Stimulated activated CD4-positive, alpha-beta T cell treated with anti-CD3 and anti-CD28 coated beads, Interleukin-4, amount 100 ng/mL, for 4 hours (primary cell): ENCODE measurements at places on chromosomes 5 and 9.

DNA sequence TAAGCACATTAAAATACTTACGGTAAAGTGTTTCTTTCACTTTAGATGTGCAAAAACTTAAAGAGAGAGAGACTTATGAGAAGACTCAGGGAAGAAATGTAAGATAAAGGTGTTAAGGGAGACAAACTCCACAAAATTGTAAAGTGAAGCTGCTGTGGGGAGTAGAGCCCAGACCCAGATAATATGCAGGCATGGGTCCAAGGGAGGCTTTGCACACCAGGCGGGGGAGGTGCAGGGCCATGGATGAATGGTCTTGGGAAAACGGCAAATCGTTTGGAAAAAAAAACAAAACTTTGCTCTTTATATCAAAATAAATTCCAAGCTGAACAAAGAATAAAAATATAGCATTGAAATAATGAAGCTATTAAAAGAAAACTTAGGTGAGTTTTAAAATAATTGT is 9.1 kb downstream of the SYK start:
- no peak for DNase-seq

GRCh38 chr5:133526368-133526767 is 86.0 kb downstream of the FSTL4 start:
- no peak for DNase-seq

GRCh38 chr5:55853818-55854217 is 2.7 kb downstream of the IL31RA start:
- DNase-seq = no peak

GRCh38 chr9:20043035-20043434 is 254.2 kb upstream of the SLC24A2 start:
- peak; percentile 6 for DNase-seq

GRCh38 chr9:72858089-72858912 is 94.6 kb downstream of the ALDH1A1 start:
- no peak for DNase-seq

- DNase-seq = no peak
Measured at GRCh38 chr9:129258823-129259301, 80.8 kb upstream of the IER5L start.

- DNase-seq = no peak
Measured at GRCh38 chr5:103264508-103264907, 5.9 kb downstream of the MACIR start.

DNA sequence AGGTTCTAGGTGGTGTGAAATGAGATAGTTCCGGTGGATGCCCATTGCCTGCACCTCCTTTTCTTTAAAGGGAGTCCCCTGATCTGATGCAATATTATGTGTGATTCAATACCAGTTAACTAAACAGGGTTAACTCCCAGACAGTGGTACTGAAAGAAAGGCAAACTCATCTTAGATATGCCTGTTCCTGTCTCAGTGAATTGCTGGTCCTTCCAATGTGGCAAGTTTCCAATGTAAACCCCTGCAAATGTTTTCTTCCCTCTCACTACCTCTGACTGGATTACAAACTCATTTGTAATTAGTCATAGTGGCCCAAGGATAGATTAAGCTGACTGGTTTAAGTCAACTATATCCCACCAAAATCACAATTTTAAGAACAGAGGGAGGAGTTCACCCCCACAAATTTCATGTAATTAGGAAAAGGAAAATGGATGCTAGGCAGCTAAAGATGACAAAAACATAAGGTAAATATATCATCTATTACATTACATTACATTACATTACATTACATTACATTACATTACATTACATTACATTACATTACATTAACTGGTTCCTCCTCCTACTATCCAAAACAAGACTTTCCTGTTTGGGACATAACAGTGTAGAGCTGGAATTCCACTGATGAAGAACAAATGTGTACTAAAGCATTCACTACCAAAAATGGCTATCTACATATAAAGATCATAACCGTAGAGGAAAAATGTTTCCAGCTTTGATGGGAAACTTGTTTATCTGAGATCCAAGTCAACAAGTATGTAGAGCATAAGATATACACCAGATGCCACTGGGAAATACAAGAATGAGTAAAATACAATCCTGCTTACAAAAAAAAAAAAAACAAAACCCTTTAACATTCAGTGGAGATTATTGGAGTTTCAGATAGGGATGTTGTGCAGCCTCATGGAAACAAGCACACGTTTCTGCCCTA is 121.5 kb upstream of the SNX2 start:
- no peak for DNase-seq

GRCh38 chr9:72150661-72151060 is 1.4 kb downstream of the GDA start:
- no peak for DNase-seq

DNA sequence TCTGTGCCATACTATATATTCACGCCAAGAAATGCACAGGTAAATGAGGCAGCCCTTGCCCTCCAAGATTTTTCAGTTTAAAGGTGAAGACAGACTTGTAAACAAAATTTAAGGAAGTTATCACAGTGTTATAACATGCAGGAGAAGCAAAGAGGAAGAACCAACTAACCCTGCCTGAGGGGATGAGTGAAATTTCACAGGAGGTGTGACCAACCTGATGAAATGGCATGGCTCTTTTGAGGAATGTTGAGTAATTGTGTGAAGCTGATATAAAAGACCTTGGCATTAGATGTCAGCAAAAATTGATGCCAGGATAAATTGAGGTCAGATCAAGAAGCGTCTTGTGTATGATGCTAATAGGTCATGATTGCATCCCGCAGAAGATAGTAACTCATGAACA is 86.5 kb downstream of the HCN1 start:
- no peak for DNase-seq

DNA sequence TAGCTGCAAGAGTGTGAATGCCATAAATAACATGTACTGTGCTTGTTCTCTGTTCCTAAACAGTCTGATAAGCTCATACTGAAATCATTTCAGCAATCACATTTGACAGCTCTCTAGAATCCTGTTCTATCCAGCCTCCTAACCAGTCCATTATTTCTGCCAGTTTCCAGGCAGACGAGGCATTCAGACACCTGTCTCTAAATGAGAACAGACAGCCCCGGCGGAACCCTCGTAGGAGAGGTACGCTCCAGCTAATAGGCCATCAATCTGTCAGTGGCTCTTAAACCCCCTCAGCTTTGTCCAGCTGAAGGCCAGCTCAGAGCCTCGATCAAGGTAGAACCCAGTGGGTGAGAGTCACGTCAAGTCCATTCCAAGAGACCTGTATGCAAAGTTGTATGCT is 272.3 kb downstream of the GLIS3 start:
- DNase-seq = no peak

DNA sequence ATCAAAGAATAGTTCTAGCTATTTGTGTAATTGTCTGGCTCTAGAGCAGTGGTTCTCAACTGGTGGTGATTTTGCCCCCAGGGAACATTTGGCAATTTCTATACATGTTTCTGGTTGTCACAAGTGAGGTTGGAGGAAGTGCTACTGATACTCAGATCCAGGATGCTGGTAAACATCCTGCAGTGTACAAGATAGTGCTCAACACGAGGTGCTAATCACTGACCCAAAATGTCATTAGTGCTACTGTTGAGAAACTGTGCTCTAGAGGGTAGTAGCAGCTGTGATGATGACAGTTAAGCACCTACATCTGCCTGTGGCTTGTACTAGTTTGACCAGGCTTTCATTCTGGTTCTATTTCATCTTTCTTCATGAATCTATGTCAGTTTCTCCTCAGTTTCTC is 22.1 kb downstream of the LRRC19 start:
- DNase-seq = no peak

DNA sequence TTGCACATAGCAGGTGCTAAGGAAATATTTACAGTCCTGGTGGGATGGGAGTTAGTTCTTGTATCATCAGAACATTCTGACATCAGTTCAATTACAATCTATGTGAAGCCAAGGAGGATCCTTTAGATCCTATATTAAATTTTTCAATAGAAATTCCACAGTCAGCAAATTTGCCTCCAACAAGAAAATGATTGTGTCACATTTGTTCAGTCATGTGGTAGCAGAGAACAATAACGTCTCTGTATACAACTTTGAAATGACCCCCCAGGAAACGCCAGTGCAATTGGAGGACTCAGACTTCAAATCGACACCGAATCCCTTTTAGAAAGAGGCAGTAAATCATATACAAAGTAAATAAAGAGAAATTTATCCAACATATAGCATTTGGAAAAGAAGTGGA is 392.1 kb downstream of the DTWD2 start:
- no peak for DNase-seq

DNA sequence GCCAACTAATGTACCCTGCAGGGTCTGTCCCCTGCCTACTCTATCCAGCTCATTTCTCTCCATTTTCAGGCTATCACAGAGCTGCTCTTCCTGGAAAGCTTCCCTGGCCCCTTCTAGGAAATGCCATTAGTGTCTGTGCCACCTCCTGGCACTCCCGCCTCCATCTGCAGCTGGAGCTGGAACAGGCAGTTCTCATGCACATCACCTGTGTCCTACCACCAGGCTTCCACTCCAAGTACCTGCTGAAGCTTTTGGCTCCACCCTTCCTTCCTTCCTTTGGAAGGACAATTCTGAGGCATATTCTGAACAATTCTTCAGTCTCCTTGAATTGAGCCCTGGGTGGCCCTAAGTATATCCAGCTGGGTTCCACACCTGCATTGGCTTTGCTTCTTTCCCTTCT is 156.2 kb upstream of the ZNF618 start:
- no peak for DNase-seq

DNA sequence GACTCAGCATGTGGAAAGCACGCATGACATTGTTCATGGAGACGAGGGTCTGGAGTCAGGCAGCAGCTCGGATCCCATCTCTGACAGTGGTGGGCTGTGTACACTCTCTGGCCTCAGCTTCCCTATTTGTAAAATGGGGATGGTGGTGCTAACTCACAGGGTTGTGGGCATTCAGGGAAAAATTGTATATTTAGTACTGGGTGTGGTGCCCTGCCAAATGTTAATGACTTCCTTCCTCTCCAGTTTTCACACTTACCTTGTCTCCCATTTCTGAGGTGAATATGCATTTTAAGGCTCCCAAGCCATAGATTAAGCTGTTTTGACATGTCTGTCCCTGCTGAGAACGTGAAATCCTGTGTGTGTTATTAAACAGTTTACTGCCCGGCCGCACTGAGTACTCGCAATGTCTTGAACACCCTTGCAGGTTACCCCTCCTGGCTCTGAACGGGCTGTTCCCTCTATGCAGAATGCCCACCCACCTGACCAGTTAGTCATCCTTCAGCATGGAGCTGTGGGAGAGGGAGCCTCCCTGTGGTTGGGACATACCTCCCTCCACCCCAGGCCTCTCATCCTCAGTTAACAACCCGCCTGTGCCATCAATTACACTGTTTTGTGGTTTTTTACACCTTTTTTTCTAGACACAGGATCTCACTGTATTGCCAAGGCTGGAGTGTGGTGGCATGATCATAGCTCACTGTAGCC is 25.8 kb downstream of the TJP2 start:
- DNase-seq = no peak

- no peak for DNase-seq
Measured at GRCh38 chr5:111061618-111062017, 9.9 kb upstream of the TSLP start.

DNA sequence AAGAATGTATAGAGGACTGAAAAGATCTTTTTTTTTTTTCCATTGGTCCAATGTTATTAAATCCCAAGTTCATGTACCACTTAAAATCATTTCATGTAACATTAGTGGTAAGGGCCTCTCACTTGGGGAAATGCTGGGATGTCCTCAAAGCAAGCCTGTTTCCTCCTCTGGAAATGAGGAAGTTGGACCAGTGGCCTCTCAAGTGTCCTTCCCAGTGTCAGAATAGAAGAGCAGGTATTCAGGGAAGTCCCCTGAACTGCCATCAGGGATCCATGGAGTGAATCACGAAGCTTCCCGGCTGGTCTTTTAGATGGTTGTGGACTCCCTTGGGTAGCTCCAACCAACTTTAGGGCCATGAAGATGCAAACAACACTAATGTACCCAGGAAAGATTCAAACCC is 55.2 kb upstream of the AFAP1L1 start:
- DNase-seq = no peak

GRCh38 chr5:134140530-134141201 is 26.2 kb downstream of the TCF7 start:
- peak; percentile 63 for DNase-seq

- no peak for DNase-seq
Measured at GRCh38 chr5:90390928-90391327, 18.6 kb downstream of the CETN3 start.

DNA sequence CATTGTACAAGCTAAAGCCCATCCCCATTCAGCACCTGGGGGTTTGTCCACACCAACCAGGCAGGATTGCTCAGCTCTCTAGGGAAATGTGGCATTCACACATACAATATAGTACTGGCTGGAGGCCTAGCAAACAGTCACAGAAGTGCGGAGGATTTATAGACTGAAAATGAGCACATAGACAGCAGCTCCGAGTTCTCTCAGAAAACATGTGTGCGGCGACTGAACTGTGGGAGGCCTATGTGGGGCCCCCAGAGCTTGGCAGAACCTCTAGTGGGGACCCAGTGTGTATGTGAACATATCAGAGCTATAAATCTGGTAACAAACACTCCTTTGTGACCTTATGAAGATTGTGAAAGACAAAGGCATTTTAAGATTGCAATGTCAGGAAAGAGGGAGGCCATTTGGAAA is 431.1 kb downstream of the DTWD2 start:
- DNase-seq = no peak

- DNase-seq = no peak
Measured at GRCh38 chr5:77636641-77637169, 1.8 kb downstream of the OTP start.

- no peak for DNase-seq
Measured at GRCh38 chr5:108867656-108868055, 120.0 kb downstream of the FER start.

- DNase-seq = no peak
Measured at GRCh38 chr9:94853887-94854286, 127.4 kb downstream of the AOPEP start.

DNA sequence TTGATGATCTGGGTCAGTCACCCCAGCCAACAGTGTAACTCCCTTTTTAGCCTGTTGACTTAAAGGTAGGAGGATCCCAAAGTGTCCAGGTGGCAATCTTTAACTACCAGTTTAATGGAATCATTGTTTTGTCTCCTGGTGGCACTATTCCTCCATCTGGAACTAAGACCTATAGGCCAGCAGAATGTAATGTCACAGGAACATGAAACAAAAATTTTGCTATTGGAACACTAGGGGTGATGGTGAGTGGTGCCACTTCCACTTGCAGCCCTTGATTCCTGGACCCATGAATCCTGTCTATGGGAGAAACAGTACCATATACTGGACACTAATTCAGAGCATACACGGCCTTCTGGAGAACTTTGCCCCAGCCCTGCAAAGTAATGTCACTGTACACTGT is 219.5 kb upstream of the RASA1 start:
- no peak for DNase-seq

DNA sequence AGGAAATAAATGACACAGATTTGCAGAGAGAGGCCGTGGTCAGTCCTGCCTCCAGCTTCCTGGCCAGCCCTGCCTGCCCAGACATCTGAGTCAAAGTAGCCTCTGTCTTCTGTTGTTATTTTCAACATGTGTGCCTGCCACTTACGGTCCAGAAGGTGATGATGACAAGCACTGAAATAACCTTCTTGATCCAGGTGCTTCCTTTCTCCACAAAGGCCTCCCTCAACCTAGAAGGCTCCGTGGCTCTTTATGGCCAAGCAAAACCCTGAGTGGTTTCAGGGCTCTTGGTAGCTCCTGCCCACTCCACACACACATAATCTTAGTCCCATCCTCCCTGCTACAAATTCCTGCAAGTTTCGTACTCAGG is 34.1 kb upstream of the SLC6A19 start:
- no peak for DNase-seq
